ENCODE measurements at places on chromosomes 2 and 18. TPM values are rescaled to one million over a fixed set of nuclear protein-coding genes. Genes with fewer than 3 reads are reported as not detected.

The FTCDNL1 gene
- total RNA-seq: 4.4 TPM

DNA sequence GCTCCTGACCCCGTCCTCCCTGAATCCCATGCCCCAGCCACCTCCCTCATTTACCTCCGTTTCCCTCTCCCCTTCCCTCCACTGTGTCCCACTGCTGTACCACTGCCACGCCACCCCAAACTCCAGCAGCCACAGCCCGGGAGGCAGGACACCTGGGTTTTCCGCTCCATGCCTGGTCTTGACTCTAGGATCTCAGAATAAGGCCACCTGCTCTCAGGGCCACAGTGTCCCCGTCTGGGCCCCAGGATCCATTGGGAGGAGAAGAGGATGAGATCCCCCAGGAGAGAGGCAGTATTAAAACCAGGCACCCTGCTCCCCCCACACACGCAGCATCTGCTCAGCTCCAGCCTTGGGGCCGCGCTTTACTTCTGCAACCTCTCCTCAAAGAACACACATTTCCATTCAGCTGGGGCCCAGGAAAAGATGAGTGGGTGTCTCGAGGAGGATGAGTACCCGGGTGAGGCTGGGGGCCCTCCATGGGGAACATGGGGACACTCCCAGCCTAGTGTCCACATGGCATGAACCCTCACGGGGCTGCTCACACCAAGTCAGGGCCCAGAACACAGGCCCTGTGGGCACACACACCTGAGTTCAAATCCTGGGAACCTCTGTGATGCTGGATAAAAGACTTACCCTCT is 32.8 kb upstream of the TNS1 start:
- H3K36me3 ChIP-seq: no peaks in the 10 kb centered on the region
- H3K4me1 ChIP-seq: peaks cover 4% of the 10 kb centered on the region
- H3K27ac ChIP-seq: no peak overlapping the region
- H3K4me3 ChIP-seq: no peak overlapping the region

The OTOS gene
- total RNA-seq: not detected

- no peak overlapping the region for H3K27ac ChIP-seq
- H3K36me3 ChIP-seq: no peaks in the 10 kb centered on the region
- H3K4me1 ChIP-seq: peaks cover 7% of the 10 kb centered on the region
- no peak overlapping the region for H3K4me3 ChIP-seq
- H3K27me3 ChIP-seq: no peaks in the 10 kb centered on the region
Observed at GRCh38 chr2:175008009-175008408, 2.8 kb upstream of the CHN1 start.

DNA sequence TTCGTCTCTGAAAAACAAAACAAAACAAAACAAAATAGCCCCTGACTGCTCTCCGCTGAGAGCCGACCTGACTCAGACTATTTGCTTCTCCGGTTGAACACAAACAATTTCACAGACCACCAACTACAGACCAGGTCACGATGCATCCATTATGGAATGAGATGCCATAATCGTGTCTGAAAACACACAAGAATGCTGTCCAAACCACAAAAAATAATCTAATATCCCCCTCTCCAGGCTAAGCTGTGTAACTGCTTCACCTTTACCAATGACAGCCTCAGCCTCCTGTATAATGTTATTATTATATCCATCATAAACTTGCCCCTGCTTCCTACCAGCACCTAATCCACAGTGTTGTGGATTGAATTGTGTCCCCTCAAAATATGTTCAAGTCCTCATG is 114.7 kb downstream of the DNAH6 start:
- no peak for DNase-seq
- H3K27ac ChIP-seq: no peak overlapping the region
- peaks cover 2% of the 10 kb centered on the region for H3K4me1 ChIP-seq
- no peaks in the 10 kb centered on the region for H3K36me3 ChIP-seq

- no peak overlapping the region for H3K4me3 ChIP-seq
- DNase-seq: no peak
- H3K4me1 ChIP-seq: no peaks in the 10 kb centered on the region
- no peaks in the 10 kb centered on the region for H3K27me3 ChIP-seq
- no peak overlapping the region for H3K27ac ChIP-seq
- H3K36me3 ChIP-seq: no peaks in the 10 kb centered on the region
Observed at GRCh38 chr2:12412898-12413305, 303.8 kb upstream of the TRIB2 start.

GRCh38 chr2:21836261-21836660 is 712.5 kb downstream of the TDRD15 start:
- no peak for DNase-seq
- H3K27ac ChIP-seq: no peak overlapping the region
- no peak overlapping the region for H3K4me3 ChIP-seq
- H3K4me1 ChIP-seq: no peaks in the 10 kb centered on the region

Data from liver (tissue), 10 donors.